ENCODE measurements at places on chromosomes 5 and 9. TPM values are rescaled to one million over a fixed set of nuclear protein-coding genes. Genes with fewer than 3 reads are reported as not detected.

GRCh38 chr5:110735556-110735955 lies 3.3 kb upstream of the SLC25A46 start:
- no peak for DNase-seq

DNA sequence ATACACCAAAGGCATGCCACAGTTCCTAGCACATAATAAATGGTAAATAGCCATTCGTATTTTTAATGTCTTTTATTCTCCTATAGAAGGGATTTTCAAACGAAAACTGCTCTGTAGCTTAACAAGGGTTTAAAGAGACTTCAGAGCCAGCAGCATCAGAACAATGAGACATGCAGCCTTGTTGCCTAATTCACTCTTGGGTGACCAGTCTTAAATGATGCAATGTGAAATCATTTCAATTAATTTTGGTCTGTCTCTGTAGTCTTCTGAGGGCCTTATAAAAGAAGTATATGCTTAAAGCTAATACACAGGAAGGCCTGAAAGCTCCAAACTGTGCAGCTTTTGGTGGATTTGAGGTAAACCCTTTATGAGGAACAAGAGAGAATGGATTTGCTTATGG lies 888.8 kb upstream of the WWC1 start:
- DNase-seq = no peak

Gene SHOC1
- not detected for total RNA-seq

Gene UGCG
- 12.7 TPM for total RNA-seq

Gene HTR4
- total RNA-seq = not detected

Gene TRIP13
- 34.4 TPM for total RNA-seq

Gene TMEM174
- total RNA-seq = not detected

All from activated CD4-positive, alpha-beta T cell treated with anti-CD3 and anti-CD28 coated beads for 36 hours (primary cell).